ENCODE measurements at places on chromosomes 11 and 22.
A peak's percentile ranks its signal among the peaks of the same experiment; 100 is the strongest.

DNA sequence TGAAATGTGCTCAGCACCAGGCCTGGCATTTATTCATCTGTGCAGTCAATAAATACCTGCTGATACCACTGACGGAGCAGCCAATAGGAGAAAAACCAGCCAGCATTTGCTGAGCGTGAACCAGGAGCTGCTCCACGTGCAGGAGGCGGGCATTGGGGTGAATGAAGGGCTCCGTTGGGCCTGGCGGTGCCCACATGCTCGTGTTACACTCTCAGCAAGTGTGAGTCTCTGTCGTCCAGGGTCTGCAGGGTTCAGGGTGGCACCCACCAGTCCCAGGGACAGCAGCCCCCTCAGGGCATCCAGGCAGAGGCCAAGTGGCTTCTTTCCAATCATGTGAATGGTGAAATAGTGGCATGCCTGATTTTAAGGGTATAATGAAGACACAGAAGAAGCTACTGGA is 4.2 kb upstream of the RPS19BP1 start:
- no peak for DNase-seq

- DNase-seq = no peak
These were observed 57.1 kb downstream of the THAP12 start for GRCh38 chr11:76323804-76324203.

GRCh38 chr11:924406-925157 is 1.1 kb upstream of the AP2A2 start:
- no peak for DNase-seq

DNA sequence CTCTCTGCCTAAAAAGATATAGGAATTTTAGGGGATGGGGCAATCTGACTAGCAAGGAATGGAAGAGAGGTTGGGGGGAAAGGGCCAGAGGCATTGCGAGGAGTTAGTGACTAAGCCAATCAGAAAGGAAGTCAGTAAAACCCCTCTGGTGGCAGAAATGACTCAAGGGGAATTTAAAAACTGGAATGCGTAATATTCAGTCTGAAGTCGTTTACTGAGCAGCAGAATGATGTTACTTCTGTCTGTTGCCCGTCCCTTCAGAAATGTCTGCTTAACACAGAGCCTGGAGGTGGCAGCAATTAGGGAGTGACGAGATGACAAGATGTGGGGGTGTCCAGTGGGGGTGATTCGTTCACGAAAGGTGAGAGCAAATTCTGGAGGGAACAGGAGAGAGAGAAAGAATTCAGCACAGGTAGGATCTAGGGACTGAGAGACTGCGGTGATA is 107.7 kb upstream of the CLMP start:
- peak; percentile 89 for DNase-seq

- no peak for DNase-seq
These were observed 1419.8 kb upstream of the TENM4 start for GRCh38 chr11:80860632-80861031.

DNA sequence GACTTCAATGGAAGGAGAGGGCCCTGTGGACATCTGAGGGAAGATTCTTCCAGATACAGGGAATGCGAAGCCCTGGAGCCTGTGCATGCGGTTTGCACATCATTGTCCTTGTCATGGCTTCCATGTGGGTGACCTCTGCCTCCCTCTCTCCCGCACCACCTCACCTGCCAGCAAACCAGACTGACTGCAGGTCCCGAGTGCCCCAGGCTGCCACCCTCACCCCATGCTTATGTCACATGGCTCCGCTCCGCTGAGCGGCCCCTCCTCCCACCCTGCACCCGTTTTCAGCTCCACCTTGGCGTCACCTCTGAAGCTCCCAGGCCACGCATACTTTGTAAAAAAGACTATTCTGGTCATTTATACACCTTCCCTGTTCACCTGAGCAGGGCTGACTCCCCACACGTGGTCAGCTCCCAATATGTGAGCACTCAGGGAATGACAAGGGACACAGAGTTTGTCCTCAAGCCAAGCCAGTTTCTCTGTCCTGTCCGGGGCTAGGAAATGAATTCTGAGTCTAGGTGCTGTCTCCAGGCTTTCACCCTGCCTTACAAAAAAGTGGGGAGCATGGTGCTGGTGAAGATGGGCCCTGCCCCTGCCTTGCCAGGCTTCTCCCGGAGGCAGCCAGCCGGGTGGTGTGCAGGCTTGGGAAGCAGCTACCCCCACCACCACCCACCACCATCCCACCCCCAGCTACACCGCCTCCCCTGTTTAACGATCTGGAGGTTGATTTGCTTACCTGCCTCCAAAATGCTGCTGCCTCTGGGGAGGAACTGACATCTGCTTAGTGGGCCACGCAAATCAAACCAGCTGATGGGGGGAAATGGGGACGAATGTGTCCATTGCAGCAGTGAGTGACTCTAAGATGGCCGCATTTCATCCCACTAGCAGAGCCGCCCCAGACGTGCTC is 32.7 kb downstream of the FAM83F start:
- no peak for DNase-seq

GRCh38 chr11:5928271-5928670 is 13.8 kb upstream of the OR56A3 start:
- no peak for DNase-seq

DNA sequence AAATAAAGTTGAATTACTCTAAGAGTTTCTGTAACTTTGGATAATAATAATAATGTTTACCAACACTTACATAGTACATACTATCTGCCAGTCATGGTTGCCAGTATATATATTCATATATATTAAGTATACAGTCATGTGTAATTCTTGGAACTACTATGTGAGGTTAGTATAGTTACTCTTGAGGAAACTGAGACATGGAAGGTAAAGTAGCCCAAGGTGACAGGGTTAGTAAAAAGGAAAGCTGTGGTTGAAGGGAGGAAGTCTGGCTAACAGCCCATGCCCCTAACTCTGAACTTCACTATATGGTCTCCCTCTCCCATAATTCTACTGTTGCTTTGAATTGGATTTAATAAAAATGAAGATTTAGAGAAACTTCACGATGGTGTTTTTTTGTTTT is 24.9 kb downstream of the FDX1 start:
- DNase-seq = no peak

DNA sequence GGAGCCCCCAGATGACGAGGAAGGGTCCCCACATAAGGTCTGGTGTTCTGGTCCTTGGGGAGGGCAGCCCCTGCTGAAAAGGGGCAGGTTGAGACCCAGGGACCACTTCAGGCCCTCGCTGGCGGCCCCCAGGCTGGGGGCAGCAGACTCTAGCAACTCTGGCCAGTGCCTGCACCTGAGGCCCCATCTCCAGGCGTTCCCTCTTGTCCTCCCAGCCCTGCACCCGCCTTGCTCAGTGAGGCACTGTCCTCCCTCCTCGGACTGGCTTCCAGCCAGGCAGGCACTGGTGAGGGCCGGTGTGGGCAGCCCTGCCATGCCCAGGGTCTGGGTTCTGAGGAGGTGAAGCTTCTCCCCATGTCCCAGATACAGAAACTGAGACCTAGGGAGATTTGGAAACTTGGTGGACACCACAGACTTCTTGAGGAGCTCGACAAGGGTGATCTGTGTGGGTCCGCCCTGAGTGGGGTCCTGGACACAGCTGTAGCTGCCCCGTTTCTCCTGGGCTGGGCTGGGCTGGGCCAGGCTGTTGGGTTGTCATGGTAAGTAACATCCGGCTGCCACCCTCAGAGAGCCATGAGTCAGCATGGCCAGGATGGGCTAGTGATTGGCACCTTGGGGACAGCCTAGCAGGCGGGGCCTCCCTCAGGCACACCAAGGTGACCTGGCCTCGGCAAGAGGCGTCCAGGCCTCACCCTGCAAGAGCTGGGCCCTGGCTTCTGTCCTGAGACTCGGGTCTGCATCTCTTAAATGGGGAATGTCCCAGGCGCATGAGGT is 11.1 kb upstream of the PHLDA2 start:
- DNase-seq = no peak

DNA sequence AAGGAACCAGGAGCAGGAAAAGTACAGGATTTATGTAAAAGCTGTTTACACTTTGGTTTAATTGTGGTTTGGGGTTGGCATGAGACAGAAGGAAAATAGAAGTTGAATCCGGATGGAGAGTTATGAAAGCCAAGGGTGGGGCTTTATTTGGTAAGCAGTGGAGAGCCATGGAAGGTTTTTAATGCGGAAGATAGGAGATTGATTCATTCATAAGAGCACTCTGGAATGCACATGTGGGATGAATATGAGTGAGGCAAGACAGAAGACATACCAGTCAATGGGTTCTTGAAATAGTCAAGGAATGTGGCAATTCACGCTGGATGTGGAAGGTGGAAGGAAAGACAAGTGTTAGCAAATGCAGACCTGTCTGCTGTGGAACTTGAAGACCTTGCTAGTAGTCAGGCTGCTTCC is 9.3 kb upstream of the GLB1L3 start:
- DNase-seq = peak; percentile 75

- no peak for DNase-seq
These were observed 26.4 kb downstream of the ISX start for GRCh38 chr22:35092406-35092805.

DNA sequence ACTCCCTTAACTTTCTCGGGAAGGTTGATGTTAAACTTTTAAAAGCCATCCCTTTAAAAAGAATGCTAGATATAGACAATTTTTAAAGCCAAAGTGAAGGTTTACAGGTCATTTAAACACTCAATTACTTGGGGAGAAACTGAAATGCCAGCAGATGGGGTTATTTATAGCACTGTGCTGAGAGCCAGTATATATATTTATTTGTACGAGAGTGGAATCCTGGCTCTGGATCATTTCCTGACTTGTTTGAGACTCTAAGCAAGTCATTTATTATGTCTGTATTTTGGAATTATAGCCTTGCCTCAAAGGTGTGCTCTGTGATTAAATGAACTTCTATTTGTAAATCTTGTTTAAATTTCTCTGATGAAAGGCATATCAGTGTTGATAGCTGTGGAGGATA is 6.8 kb upstream of the ZBED5 start:
- DNase-seq = no peak

GRCh38 chr11:95549301-95549700 is 240.3 kb downstream of the FAM76B start:
- no peak for DNase-seq

DNA sequence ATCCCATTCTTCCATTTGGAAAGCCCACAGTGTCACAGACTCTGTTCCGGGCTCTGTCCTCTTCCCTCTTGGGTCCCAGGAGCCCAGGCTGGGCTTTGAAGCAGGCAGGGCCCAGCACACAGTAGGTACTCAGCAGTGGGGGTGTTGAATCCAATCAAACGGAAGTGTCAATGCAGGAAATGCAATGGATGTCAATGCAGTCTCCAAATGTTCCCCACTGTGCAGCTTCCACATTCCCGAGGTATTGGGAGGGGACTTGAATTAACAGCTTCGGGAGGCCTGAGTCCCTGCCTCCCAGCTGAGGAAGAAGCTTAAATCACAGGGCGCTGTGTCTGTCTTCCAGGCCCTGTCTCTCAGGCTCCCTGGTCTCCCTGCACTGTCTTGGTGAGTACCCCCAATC is 21.8 kb upstream of the SMIM35 start:
- no peak for DNase-seq

- DNase-seq = no peak
These were observed 293.6 kb upstream of the ZC3H12C start for GRCh38 chr11:109799604-109800003.

DNA sequence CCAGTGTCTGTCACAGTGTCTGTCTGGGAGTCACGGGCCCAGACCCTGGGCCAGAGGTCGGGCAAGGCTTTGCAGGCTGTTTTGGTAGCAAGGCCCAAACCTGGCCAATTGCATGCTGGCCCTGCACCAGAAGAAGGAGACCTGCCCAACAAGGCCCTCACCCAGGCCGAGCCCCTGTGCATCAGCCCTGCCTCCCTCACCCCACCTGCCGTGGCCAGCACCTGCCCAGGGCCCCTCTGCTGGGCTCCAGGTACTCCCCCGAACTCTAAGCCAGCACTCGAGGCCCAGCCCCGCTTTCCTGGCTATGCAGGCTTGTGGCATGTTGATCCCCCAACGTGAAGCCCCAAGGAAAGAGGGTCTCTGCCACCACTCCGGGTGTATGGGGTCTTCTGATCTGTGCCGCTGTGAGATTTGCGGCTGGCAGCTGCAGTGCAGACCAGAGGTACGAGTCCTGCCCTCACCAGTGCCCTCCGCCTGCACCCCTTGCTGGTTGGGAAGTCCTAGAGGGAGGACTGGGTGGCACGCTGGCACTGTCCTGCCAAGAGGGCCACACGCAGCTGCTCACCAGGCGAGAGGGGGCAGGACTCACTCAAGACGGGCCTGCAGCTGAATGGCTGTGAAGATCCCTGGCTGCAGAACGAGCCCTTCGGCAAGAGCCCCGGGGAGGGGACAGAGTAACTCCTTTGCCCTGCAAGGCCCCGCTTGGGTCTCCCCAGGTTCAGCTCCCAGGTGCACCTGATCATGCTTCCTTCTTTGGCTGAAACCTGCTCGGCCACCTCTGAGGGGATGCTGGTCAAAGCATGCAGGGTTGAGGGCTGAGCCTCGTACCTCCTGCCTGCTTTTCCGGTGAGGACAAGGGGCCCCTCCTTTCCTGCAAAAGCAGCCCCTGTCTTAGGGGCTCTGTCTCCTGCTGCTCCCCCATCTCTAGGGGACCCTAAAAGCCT is 6.7 kb upstream of the SEPTIN5 start:
- no peak for DNase-seq

DNA sequence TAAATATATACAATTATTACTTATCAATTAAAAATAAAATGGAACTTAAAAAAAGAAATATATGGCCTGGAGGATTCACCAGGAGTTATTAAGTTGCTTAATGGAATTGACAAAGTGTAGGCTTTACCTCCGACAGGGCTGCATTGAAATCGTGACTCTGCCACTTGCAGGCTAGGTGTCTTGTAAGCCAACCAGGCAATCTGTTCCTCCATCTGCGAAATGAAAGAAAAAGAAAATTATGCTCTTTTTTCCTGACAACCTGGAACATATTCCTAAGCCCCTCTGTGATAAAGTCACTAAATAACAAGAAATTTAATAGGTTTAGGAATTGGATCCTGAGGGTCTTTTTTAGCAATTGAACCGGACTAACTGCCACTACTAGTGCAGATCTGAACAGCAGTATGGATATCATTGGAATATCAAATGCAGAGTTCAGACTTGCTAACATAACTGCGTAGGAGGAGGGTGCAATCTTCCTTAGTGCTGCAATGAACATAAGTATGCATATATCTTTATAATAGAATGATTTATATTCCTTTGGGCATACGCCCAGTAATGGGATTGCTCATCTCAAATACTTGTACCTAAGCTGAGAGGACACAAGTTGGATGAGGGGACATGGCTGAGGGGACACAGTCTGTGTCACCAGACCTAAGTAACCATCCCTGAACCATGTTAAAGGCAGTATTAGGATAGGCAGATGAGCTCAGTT is 42.5 kb upstream of the CEP126 start:
- no peak for DNase-seq

Data from inflammatory macrophage treated with lipopolysaccharide for 4 hours (primary cell).